Large intestine (tissue), 12 donors: ENCODE measurements at places on chromosomes 16 and 17.

DNA sequence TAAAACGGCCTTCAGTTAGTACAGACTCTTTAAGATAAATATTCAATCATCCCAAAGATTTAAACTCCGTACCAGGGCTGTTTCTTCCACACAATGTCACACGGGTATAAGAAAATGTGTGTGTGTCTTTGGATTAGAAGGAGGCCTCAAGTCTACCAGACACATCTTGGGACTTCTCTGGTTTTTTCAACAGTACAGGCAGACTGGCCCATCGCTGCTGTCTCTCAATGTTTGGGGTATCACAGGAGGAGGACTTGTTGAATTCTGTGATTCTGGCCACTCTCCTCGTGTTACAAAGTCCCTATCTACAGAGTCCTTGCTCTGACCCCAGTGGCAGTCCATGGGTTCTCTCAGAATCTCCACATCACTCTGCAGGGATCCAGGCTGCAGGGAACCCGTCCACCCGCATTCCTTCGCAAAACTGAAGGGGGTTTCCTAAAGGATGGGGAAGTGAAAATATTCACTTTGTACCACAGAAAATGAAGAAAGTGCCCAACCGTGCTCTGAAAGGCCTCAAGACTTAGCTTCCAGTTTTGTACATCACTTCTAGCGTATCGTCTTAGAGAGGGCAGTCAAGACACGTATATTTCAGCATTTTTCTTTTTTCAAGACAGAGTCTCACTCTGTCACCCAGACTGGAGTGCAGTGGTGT lies 373.2 kb downstream of the NPIPA8 start:
- no peaks in the 10 kb centered on the region for H3K27me3 ChIP-seq
- no peaks in the 10 kb centered on the region for H3K4me1 ChIP-seq
- no peak for DNase-seq
- H3K36me3 ChIP-seq: no peaks in the 10 kb centered on the region

GRCh38 chr17:12789481-12790248 lies at the start of gene ARHGAP44:
ARHGAP44 (plus strand) TSS chr17:12789498; CDS start chr17:12789839, 341 bp downstream.
- H3K36me3 ChIP-seq: no peaks in the 10 kb centered on the region
- no peak for DNase-seq
- peaks cover 6% of the 10 kb centered on the region for H3K4me1 ChIP-seq
- H3K4me3 ChIP-seq: peak within 1 kb of the TSS; percentile 44

DNA sequence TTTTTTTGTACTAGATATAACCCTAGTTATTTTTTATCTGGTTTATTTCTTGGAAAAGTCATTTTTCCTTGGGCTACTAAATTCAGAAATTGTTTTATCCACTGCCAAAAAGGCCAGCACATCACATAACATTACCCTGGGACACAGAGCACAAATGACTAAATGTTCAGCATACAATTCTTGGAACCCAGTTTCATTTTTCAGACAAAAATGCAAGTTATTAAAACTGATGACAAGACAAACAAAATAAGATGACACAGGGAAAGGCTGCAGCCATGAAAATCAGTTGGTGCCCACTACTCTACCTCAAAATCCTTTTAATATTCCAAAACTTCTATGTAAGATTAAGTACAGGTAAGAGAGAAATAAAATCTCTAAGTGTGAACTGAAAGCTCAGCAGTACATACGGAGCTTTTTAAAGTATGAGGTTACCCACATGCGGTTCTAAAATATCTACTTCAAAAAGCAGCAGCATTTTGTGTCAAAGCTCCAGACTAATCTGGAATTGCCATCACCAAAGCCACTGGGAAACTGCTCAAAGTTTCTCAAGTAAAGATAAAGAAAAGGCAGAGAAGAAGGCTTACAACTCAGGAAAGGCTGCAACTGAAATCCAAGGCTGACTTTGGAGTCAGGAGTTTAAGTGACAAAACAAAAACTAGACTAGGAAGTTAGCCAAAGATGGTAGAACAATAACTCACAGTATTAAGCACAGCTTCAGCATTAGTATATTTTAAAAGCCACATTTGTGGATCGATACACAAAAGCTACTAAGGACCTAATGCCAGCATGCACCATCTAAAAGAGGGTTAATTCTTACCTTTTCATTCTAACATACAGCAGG lies 41.4 kb downstream of the AP1G1 start:
- H3K27ac ChIP-seq: no peak overlapping the region
- H3K4me3 ChIP-seq: no peak overlapping the region
- no peak for DNase-seq
- H3K27me3 ChIP-seq: no peaks in the 10 kb centered on the region
- no peaks in the 10 kb centered on the region for H3K4me1 ChIP-seq
- peaks cover 55% of the 10 kb centered on the region for H3K36me3 ChIP-seq

DNA sequence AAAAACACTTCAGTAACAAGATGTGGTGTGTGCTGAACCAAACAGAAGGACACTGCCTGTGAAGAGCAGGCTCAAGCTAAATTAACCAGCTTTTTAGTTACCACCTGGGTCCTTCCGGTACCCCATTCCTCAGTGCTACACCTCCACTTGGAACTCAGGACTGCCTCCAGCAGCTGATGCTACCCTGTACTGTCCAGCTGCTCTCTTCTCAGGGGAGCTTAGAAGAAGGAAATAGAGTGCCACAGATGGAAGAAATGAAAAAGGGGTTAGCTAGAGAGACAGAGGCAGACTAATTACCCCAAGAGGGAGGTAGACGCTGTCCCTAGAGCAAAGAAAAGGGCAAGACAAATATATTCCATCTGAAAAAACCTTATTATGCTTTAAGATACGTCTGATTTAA lies 5.7 kb downstream of the MED13 start:
- no peak for DNase-seq
- no peaks in the 10 kb centered on the region for H3K4me1 ChIP-seq
- H3K27me3 ChIP-seq: no peaks in the 10 kb centered on the region
- H3K36me3 ChIP-seq: peaks cover 34% of the 10 kb centered on the region
- no peak overlapping the region for H3K4me3 ChIP-seq

DNA sequence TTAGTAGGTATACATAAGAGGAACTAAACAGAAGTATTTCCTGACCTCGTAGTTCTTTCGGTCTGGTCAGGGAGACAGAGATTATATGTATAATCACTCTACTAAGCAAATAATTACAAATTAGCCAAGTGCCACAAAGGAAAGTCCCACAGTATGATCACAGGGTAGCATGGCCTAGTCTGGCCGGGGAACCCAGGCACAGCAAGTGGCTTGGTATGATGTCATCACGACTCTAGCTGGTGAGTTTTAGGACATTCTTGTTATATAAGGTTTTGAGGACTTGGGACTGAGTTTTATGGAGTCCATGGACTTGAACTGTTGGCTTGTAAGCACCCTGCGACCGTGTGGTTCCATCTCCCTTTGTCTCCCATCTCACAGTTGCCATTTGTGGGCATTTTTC lies 316.5 kb upstream of the ZFHX3 start:
- no peaks in the 10 kb centered on the region for H3K36me3 ChIP-seq
- no peak for DNase-seq
- H3K27ac ChIP-seq: no peak overlapping the region
- H3K4me1 ChIP-seq: peaks cover 10% of the 10 kb centered on the region

DNA sequence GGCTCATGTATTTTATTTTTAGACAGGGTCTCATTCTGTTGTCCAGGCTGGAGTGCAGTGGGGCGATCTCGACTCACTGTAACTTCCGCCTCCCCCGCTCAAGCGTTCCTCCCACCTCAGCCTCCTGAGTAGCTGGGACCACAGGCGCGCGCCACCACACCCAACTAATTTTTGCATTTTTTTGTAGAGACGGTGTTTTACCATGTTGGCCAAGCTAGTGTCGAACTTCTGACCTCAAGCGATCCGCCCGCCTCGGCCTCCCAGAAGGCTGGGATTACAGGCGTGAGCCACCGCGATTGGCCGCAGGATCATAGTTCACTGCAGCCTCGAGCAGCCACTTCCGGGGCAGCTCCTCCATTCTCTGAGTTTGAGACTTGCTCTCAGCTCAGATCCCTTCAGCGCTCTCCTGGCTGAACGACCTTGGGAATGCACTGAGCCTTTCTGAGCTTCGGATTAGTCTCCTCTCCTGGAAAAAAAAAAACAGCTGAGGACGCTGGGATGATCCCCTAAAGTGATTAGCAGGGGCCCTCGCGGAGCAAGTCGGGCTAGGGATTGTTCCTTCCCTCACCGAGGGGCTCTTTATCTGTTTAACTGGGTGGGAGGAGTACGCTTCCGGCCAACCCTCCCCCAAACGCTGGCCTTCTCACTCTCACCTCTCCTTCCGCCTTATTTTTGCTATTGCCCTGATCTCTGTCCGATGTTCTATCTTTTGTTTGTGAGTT lies 1.1 kb upstream of the PKMYT1 start:
- peak; percentile 60 for DNase-seq
- H3K27ac ChIP-seq: no peak overlapping the region
- H3K4me3 ChIP-seq: peak overlapping the region; percentile 96
- H3K4me1 ChIP-seq: peaks cover 5% of the 10 kb centered on the region

DNA sequence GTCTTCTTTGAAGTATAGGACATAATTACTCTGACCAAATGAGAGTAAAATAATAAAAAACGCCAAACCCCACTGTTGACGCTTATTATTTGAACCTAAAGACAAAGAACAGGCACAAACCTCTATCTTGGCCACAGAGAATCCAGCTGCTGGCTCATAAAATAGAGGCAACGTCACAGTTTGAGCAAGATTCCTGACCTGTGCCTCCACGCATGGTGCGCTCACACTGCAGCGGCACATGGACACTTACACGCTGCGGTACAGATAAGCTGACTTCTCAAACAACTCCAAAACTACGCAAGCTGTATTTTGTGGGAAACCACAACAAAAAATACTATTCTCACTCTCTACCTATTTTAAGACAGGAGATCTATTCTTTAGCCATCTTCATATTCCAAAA lies 38.8 kb upstream of the TRAP1 start:
- H3K36me3 ChIP-seq: peaks cover 73% of the 10 kb centered on the region
- no peaks in the 10 kb centered on the region for H3K4me1 ChIP-seq
- no peak overlapping the region for H3K27ac ChIP-seq
- no peak for DNase-seq
- no peaks in the 10 kb centered on the region for H3K27me3 ChIP-seq
- no peak overlapping the region for H3K4me3 ChIP-seq

DNA sequence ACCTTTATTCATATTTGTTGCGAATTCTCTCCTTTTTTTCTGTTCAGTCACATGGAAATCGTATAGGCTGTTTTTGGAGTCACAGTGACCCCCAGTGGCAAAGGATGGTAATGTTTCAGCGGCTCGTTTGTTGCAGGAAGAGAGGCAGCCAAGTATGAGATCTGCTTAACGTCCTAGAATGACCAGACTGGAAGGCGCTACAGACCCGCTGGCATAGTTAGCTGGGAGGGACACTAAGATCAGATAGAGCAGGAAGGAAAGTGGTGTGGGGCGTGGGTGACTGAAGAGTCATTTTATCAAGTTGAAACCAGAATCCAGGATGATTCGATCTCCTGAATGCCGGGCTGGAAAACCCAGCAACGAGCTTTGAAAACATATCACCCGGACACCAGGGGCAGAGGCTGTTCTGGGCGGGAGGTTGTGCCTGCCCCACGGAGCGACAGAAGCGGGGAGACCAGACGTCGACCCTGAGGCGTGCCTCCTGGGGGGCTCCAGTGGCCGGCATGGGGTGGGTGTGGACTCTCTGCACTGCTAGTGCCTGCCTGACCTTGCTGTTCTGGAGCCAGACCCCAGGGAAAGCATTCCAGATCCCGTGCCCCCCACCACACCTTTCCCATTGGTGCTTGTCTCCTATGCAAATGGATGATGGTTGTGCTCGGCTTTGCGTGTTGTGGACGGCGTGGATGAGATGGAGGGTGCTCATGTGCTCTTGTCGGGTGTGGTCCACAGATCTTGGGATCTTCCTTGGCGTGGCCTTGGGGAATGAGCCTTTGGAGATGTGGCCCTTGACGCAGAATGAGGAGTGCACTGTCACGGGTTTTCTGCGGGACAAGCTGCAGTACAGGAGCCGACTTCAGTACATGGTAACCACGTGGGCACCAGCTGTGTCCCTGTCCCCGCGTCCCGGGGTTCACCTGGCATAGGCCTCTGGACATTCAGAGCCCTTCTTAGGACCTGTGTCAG lies 7.7 kb downstream of the IL34 start:
- peak; percentile 76 for DNase-seq
- no peak overlapping the region for H3K4me3 ChIP-seq
- H3K27ac ChIP-seq: no peak overlapping the region

- DNase-seq: no peak
- H3K27me3 ChIP-seq: no peaks in the 10 kb centered on the region
- H3K4me3 ChIP-seq: no peak overlapping the region
- no peaks in the 10 kb centered on the region for H3K4me1 ChIP-seq
These were observed 1046.6 kb downstream of the CDH8 start for GRCh38 chr16:60989592-60989991.

DNA sequence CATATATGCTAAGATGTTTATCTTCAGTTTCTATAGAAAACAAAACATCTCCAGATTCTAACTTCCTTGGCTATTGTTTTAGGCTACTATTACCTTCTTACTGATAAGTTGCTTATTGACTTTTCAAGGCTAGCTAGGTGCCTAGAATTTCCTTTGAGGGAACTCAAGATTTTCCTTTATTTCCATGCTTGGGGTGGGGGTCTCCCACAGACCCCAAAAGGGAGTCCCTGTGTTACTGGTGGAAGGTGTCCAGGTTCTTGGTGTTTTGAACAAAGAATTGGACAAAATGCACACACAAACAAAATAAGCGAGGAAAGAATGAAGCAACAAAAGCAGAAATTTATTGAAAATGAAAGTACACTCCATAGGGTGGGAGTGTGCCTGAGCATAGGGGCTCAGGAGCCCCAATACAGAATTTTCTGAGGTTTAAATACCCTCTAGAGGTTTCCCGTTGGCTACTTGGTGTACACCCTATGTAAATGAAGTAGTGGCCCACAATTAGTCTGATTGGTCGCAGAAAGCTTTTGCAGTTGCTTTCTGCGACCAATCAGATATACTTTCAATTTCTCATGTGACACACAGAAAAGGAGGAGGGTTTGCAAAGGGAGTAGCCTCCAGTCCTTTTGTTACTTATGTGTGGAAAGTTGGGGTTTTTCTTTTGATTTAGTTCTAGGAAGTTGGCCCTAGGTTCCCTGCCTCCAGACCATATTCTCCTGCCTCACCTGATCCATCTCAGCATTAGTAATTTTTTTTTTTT lies 67.5 kb downstream of the MARF1 start:
- no peaks in the 10 kb centered on the region for H3K36me3 ChIP-seq
- H3K27ac ChIP-seq: no peak overlapping the region
- H3K27me3 ChIP-seq: no peaks in the 10 kb centered on the region

DNA sequence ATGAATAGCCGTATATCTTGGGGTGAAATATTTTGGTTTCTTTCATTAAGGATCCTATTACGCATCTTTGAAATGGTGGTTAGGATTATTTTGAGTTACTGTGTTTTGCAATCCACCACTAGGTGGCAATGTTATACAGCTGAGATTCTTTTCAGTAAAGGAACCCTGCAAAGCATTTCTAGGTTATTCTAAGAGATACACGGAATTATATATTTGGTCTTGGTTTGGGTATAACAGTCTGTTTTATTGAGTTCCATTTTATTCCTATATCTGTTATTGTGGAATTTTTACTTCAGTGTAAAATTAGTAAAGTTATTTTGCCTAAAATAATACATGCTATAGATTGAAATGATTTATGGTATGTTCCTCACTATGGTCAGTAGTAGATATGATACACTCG lies 62.9 kb upstream of the CPHXL start:
- DNase-seq: peak; percentile 14
- no peaks in the 10 kb centered on the region for H3K4me1 ChIP-seq
- no peak overlapping the region for H3K27ac ChIP-seq
- H3K27me3 ChIP-seq: no peaks in the 10 kb centered on the region
- H3K36me3 ChIP-seq: no peaks in the 10 kb centered on the region
